ENCODE measurements at places on chromosomes 1 and 21.

GRCh38 chr1:3556336-3556735 is 55.0 kb downstream of the MEGF6 start:
- no peak for DNase-seq

DNA sequence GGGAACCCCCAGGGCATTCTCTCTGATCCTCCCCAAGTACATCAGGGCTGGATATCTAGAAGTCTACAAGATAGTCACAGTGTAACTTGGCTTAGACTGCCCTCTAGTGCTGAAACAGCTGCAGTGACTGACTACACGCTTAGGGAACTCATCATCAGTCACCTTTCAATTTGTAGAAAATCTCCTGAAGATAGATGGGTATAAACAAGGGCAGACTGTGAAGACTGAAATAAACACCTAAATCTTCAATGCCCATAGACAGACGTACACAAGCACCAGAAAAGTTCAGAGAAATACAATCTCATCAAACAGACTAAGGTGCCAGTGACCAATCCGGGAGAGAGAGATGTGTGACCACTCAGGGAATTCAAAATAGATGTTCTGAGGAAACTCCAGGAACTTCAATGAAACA is 46.6 kb downstream of the PACC1 start:
- no peak for DNase-seq

GRCh38 chr1:67840449-67840848 is 7.2 kb upstream of the GNG12 start:
- DNase-seq: no peak

DNA sequence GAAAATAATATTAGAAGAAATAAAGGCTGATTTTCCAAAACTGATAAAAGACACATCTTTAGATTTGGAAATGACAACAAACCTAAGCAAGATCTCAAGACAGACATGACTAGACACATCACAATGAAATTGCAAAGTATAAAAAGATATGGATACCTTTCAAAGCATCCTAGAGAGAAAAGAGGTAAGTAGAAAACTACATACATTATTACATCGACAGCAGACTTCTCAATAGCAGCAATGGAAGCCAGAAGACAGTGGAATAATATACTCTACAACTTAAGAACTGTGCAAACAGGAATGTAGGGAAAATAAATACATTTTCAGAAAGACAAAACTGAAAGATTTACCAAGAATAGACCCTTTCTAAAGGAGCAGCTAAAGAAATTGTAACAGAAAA is 50.2 kb downstream of the DENND1B start:
- DNase-seq: no peak

- no peak for DNase-seq
Measured at GRCh38 chr1:201396861-201397464, 2.2 kb downstream of the LAD1 start.

DNA sequence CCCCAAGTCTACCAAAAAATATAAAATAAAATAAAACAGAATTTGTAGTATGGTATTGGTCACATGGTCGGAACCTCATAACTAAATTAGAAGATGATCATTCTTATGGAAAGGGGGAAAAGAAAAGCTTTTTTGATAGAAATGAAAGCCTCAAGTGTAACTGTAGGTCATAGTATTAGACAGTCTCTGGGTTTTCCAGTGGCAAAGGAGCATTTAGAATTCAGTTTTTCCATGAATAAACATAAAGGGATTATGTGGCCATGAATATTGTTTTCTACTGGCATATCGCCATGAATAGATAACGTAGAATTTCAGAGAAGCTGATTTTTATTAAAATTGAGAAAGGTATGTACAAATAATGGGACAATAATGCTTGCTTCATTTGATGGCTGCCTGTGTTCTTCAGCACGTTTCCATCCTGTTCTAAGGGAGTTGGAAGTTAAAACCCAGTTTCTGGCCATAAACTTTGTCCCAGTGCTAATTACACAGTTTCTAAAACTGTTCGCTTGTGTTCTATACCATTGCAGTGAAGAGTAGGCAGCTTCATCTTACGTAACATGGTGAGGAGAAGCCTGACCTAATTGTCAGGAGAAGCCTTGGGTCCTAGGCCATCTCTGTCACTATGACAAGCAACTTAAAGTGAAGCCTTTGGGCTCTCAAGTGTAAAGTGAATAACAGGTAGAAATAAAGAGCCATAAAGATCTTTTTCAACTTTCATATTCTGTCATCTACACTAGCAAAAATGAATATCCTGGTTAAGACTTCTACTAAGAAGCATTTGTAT is 70.5 kb upstream of the PGD start:
- DNase-seq: no peak

GRCh38 chr1:7576946-7577657 is 194.0 kb upstream of the VAMP3 start:
- no peak for DNase-seq

DNA sequence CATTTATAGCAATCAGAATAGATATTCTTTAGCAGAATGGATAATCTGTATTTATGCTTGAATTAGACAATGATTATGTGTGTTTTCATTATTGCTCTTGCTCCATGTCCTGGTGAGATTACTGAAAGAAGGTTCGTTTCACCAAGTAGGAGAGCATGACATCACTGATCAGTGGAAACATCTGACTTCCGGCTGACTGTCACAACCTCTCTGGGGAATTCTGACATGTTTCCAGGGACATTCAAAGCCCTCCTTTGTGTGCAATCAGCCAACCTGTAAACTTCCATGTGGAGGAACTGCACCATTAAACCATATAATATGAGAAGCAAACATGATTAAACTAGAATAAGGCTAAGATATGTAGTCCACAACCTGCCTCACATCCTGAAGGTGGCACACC is 424.8 kb upstream of the ADGRL4 start:
- no peak for DNase-seq

DNA sequence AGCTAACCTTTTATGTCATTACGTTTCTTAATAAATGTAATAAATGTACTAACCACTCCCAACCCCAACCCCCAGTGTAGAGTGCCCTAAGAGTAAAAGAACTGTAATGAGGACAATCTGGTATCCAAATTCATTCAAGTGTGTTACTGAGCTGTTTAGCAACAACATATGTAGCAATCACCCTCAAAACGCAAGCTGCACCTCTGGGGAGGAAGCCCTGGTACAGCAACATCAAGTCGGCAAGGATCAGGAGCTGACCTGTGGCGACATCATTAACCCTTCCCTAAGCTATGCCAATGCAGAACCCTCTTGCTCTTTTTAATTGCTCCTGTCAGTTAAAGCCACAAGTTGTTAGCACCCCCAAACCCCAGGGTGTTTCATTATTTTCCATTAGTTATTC is 47.1 kb downstream of the STX6 start:
- no peak for DNase-seq

GRCh38 chr1:35210321-35211119 is 17.6 kb upstream of the SFPQ start:
- DNase-seq: no peak

DNA sequence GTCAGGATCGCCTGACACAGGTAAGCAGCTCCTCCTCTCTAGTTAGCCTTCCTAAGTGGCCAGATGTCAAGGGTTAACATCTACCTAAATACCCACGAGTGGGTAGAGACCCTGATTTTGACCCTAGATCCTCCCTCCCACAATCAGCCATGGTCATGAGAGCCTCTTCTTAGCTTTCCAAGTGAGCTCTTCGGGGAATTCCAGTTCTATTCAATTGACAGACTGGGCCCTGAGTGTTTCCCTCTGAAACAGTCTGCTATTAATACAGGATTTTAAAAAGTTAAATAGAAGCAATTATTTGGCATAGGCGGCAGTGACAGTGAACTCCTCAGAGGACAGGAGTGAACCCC is 28.1 kb downstream of the C2CD2 start:
- no peak for DNase-seq

DNA sequence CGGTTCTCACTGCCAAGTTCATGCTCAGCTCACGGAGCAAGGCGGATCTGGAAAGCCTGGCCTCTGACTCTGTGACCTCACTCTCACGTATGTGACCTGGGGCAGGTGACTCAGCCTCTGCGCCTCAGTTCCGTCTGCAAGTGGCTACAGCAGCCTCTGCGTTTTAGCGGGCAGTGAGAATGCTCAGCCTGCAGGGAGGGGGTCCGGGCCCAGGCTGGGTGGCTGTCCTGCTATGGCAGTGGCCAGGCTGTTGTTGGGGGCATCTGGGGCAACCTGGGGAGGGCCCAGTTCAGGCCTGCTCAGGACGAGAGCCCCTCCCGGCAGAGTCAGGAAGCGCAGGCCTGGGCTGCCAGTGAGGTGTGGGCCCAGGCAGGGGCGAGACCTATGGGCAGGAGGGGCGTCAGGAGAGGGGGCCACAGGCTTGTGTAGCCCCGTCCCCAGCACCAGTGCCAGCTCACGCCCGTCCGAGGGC is 27.9 kb downstream of the ARHGEF16 start:
- DNase-seq: no peak

- no peak for DNase-seq
Measured at GRCh38 chr1:159187647-159188374, 16.4 kb downstream of the CADM3 start.

- DNase-seq: no peak
Measured at GRCh38 chr1:11501906-11502485, 23.0 kb downstream of the DISP3 start.

GRCh38 chr1:86552376-86552775 is 5.5 kb downstream of the CLCA4 start:
- DNase-seq: no peak

DNA sequence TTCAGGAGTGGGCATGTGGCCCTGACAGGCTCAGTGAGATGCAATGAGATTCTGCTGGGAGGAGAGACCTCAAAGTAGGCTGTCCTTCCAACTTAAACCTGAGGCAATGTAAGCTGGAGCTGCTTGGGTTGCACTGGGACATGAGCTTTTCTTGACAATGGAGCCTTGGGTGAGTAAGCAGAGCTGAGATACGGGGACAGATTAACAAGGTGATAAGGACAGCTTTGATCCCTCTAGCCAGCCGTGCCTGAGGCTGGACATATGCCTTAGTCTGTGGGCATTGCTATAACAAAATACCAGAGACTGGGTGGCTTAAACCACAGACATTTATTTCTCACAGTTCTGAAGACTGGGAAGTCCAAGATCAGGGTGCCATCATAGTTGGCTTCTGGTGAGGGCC is 18.3 kb upstream of the NGF start:
- no peak for DNase-seq

DNA sequence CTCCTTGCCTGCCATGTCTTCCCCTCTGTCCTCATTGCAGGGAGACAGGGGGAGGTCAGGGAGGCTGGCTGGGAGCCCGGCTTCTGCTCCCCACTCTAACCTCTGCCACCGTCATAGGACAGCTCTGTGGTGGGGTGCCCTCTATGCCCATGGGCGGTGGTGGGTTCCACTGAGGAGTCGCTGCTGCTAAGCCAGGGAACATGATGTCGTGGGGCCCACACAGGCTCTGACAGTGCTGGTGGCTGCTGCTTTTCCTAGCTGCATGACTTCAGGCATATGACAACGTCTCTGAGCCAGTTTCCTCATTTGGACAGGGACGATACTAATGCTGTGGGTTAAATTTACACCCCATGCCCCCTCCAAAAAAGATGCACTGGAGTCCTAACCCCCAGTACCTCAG is 14.7 kb downstream of the KCNA10 start:
- DNase-seq: no peak

DNA sequence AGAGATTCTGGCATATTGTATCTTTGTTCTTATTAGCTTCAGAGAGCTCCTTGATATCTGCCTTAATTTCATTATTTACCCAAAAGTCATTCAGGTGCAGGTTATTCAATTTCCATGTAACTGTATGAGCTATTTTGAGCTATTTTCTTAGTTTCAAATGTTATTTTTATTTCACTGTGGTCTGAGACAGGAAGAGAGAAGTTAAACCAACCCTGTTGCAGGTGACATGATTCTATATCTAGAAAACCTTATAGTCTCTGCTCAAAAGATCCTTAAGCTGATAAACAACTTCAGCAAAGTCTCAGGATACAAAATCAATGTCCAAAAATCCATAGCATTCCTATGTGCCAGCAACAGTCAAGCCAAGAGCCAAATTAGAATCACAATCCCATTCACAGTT is 1644.0 kb upstream of the B3GALT2 start:
- DNase-seq: no peak

DNA sequence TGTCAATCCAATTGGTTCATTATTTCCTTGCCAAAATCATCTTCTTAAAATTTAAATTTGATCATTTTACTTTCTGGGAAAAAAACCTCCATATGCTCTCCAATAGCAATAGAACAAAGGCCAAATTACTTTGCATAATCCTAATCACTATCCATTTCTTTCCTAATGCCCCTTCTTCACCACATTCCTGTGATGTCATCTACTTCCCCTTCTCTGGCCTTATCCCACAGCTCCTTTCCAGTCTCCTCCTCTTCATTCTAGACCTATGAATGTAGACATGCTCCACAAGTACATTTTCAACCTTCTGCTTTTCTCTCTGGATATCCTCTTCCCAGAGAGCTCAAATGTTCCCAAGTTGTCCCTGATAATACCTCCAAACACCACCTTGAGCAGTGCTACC is 216.6 kb downstream of the MRPL39 start:
- DNase-seq: no peak

DNA sequence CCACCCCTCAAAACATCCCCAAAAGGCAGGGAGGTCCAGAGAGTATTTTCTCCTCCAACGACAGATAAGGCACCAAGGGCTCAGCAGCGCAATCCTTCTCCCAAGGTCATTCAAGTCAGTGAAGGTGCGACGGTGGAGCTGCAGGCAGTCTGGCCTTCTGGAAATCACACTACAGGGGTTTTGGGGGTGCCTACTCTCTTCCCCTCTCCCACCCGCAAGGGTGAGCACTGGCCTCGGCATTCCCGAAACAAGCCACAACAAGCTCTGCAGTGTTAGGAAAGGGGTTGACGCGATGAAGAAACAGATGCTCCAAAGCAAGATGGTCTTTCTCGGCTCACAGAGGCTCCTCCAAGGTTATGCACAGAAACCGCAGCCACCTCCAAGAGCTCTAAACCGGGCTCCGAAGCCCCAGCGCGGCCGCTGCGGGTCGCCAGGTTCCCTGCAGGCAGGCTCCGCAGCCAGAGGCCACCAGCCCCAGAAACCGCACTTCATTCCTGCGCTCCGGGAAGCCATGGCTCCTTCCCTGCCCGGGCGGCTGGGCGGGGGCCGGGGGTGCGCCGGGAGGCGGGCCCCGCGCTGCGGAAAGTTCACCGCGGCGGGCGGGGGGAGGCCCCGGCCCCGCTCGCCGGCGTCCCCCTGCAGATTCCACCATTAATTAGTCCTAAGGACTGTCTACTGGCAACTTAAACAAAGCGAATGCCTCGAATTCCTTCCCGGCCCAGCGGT is 1.1 kb downstream of the LUZP1 start:
- DNase-seq: no peak

DNA sequence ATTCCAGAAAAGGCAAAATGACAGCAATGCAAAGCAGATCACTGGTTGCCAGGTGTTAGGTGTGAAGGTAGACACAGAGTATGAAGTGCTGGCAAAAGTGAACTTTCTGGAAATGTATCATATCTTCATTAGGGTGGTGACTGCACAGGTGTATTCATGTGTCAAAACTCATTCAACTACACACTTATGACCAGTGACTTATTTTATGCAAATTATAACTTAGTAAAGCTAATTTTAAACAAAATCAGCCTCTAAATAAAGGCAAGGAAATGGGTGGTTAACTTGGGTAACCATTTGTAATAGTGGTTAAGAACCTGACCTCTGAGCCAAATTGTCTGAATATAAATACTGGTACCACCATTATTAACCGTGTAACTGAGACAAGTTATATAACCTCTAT is 7.4 kb downstream of the COP1 start:
- no peak for DNase-seq

- no peak for DNase-seq
Measured at GRCh38 chr21:44329971-44330681, 9.1 kb downstream of the CFAP410 start.
